G401 (cell line): ENCODE measurements at places on chromosomes 4 and X.

GRCh38 chr4:159542296-159542695 is 439.4 kb downstream of the RAPGEF2 start:
- no peak for DNase-seq

GRCh38 chr4:65671372-65671771 is 1.1 kb upstream of the EPHA5 start:
- DNase-seq: no peak

DNA sequence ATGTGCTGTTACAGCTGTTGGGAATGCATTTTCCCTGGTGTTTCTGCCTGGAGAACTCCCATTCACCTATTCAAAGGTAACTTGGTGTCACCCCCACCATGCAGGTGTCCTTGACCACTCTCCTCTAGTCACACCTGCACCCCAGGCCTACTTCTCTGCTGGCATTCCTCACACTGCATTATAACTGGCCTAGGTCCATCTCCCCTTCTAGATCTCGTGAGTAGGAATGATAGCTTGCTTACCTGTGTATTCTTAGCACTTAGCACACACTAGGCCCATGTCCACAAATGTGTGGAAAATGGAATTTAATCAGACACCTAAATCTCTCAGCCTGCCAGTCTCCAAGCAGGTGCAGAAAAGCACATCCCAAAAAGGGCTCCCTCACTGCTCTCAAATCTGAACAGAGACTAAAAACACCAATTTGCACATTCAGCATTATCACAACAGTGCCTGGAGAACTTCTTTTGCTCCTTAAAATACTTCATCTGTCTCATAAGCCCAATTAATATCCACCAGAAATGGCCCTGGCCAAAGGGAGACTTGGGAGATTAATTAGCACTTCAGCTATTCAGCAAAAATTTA is 18.3 kb downstream of the SCD5 start:
- no peak for DNase-seq

GRCh38 chrX:112851806-112852205 is 11.2 kb upstream of the AMOT start:
- DNase-seq: no peak

DNA sequence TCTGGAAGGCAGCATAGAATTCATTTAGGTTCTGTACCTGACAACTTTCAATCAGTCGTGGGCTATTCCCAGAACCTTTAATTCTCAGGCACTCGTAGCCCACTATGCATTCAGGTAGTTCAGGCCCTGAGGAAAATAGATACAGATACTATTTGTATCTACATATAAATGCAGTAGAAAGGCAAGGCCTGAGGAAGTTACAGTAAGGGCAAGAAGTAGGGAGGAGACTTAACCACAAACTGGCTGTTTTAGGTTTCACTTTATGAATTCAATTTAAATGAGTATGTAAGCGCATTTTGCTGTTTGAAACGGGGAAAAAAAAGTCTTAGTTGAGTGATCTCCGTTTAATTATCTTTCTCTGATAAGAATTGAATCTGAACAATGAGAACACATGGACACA is 529.4 kb upstream of the ATOH1 start:
- no peak for DNase-seq
